ENCODE measurements at places on chromosomes 5 and 9.
A peak's percentile ranks its signal among the peaks of the same experiment; 100 is the strongest.

DNA sequence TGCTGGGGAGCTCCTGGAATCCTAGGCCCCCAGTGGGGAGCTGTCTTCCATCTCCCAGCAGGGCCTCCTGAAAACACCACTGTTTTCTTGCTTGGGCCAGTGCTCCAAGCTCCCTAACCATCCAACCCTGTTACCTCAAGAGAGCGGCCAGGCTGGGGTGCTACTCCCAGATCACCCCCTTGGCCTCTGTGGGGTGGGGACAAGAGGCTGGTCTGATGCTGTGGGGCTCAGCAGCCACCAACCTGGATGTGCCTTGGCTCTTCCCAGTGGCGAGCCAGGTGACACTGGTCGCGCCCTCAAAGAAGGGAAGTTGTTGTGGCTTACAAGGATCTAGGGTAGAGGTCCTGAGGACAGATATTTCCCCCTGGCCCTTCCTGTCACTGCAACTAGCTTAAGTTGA, 49.0 kb downstream of the SECISBP2 start:
- DNase-seq: no peak

- no peak for DNase-seq
These were observed 979.0 kb downstream of the EFNA5 start for GRCh38 chr5:106691701-106692100.

DNA sequence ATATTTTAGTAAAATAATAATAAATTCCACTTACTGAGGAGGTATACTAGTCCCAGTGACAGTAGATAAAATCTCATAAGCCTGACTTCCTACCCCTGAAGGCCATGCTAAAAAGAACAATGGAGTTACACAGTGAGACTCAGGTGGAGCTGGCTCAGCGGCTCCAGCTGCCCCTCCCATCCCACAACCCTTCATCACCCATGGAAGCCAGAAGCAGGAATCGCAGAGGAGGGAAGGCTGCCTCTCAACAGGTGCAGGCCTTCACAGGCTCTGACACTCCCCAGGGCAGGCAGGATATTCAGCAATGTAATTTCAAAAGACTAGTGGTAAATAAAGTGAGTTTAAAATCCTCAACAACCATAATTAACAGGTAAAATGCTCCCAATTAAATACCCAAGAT, 67.5 kb downstream of the FANCC start:
- no peak for DNase-seq

DNA sequence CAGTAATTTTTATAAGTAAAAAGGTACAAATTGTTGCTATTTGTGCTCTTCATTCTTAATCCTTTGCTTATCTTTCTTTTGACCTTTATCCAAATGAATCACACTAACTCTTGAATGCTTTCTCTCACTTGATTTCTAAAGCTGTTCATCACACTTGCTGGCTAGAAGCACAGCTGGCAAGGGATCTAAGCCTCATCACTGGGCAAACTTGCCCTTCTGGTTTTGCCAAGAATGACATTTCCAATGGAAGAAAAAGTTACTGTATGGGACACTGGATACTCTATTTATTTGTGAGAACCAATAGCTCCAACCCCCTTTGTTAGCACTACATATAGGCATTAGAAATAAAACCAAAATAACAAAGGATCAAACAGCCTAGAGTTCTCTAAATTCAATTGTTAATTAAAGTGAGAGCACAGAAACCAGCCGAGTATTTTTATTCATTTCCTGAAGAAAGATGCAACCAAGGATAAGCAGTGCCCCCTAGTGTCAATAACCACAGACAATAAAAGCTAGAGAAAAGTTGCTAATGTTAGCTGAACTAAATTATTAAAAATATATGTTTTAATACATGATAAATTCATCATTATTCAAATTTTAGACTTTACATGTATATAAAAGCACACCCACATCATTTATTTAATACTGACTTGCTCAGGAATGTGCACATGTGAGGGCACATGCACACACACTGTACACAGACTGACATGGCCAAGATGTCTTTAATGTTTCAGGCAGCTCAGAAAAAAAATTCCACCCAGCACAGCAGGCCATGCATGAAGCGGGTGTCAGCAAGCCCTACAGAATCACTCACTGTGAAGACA, 59.8 kb upstream of the POU5F2 start:
- peak; percentile 57 for DNase-seq

GRCh38 chr5:35269006-35269405, 38.7 kb upstream of the PRLR start:
- no peak for DNase-seq

GRCh38 chr9:68493958-68494577, 46.6 kb downstream of the TMEM252 start:
- peak; percentile 69 for DNase-seq

- DNase-seq: no peak
These were observed 15.4 kb downstream of the FAM78A start for GRCh38 chr9:131260751-131261452.

- peak; percentile 38 for DNase-seq
These were observed 54.1 kb downstream of the GDA start for GRCh38 chr9:72203205-72203803.

GRCh38 chr5:54304040-54304439, 6.3 kb downstream of the ARL15 start:
- DNase-seq: no peak

GRCh38 chr5:124156415-124156996, 589.9 kb downstream of the ZNF608 start:
- peak; percentile 46 for DNase-seq

DNA sequence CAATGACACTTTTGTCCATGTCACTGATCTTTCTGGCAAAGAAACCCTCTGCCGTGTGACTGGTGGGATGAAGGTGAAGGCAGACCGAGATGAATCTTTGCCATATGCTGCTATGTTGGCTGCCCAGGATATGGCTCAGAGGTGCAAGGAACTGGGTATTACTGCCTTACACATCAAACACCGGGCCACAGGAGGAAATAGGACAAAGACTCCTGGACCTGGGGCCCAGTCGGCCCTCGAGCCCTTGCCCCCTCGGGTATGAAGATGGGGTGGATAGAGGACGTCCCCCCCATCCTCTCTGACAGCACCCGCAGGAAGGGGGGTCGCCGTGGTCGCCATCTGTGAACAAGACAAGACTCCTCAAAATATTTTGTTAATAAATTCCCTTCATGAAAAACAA, 12.0 kb downstream of the SEMA6A start:
- DNase-seq: no peak

DNA sequence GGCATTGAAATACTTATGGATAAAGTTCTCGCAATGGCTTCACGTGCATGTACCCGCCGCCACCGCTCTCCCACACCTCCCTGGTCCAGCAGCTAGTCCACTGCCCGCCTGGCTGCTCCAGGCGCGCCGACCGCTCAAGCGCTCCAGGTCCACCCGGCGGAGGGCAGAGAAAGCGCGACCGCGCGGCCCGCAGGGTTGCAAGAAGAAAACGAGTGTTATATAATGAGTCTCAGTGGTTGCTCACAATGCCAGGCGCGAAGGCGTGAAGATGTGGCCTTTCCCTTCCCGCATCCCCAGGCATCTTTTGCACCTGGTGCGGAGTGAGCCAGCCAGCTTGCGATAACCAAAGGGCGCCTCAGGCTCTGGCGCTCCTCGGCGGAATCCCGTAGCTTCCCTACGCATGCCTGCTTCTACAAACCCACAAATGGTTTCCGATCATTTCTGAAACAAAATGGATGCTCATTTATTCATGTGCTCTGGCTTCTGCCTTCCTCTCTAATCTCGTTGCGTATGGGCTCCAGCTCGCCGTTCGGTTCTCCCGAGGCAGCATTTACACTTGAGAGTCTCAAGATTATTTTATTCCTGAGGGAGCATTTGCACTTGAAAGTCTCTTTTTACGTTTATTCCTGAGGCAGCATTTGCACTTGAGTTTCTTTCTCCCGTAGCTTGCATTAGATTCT, 25.7 kb downstream of the CDKN2A start:
- DNase-seq: peak; percentile 26

DNA sequence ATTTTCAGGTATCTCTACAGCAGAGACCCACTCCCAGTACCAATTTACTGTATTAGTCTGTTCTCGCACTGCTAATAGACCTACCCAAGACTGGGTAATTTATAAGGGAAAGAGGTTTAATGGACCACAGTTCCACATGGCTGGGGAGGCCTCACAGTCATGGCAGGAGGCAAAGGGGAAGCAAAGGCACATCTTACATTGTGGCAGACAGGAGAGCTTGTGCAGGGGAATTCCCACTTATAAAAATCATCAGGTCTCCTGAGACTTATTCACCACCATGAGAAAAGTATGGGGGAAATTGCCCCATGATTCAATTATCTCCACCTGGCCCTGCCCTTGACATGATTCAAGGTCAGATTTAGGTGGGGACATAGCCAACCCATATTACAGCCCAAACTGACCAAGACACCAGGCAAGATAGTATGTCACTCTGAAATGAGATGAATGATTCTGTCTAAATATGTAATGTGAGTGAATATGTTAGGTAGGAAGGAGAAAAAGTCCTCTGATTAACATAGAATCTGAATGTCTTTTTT, 182.5 kb upstream of the CDH12 start:
- DNase-seq: no peak

DNA sequence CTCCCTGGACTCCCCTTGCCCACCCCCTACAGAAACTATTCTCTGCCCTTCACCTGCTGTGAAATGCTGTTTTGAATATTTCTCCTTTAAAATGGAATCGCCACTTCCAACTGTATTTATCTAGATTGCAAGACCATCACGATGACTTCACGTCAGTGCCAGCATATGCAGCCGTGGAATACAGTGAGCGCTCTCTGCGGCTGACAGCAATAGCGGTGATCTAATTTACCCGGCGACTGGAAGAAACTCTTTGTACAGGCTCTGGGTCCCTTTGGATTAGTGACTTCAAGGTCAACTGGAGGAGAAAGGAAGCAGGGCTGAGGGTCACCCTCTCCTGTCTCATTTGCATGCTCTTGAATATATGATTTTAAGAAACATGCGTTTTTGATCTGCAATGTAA, 192.0 kb downstream of the IRX1 start:
- no peak for DNase-seq

DNA sequence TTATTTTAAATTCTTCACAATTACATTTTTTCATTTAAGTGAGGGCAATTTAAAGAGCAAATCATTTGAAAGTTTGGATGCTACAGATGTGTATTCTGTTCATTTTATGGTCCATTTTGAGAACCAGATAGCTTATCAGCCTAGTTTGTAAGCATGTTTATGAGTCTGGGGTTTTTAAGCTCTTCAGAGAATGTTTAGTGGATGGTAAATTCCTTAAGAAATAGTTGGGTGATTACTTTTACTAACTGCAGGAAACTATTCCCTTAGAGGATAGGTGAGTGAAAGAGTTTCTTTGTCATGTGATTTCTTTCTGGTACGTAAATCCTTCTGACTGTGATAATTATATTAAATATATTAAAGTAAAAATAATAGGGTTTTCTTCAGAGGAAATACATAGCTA, 17.6 kb downstream of the RASGRF2 start:
- no peak for DNase-seq

DNA sequence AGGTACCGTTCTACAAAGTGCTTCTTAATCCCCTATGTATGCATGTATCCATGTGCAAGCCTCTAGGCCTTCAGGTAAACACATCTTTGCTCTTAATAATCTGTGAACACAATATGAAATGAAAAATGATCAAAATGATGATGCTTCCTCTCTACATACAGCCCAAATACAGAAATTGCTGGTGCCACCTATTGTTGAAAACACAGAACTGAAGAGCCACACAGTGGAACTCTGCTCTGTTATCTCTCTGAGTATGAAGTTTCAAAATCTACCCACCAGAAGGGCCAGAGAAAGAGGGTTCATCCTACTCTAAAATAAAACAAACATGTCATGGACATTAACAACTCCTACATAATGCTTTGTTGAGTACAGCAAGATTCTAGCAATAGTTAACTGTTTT, 71.3 kb downstream of the GLIS3 start:
- peak; percentile 55 for DNase-seq

- peak; percentile 23 for DNase-seq
These were observed 76.3 kb downstream of the ZNF608 start for GRCh38 chr5:124669956-124670721.
